Gastrocnemius medialis (tissue), 4 donors: ENCODE measurements at places on chromosomes 11 and 22. TPM values are rescaled to one million over a fixed set of nuclear protein-coding genes. Genes with fewer than 3 reads are reported as not detected.

- DNase-seq = no peak
These were observed 14.9 kb downstream of the XKR3 start for GRCh38 chr22:16810188-16810802.

DNA sequence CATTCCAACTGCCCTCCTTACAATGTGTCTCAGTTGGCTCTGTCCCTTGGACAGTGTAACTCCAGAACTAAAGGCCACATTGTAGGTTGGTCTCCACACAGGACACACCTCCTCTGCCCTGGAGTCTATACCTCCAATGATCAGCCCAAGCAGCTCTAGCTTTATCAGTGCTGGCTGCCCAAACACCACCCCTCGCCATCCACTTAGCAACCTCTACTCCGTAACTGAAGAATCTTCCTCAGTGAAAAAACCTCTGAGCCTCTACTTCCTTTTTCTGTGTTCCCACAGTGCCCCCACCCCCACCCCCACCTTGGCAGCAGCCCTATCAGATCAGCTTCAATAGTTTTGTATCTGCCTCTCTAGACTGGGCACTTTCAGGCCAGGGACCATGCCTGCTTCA is 33.4 kb downstream of the SERPINH1 start:
- DNase-seq = no peak

Gene FANCF
- total RNA-seq = 0.73 TPM

- DNase-seq = no peak
These were observed 11.5 kb downstream of the CTTN start for GRCh38 chr11:70409871-70410270.

Gene SMTNL1
- 52.7 TPM for total RNA-seq

- DNase-seq = no peak
These were observed 72.1 kb upstream of the CD82 start for GRCh38 chr11:44493383-44493782.

- no peak for DNase-seq
These were observed 18.8 kb downstream of the ADORA2A start for GRCh38 chr22:24446260-24446611.

- DNase-seq = no peak
These were observed 244.0 kb downstream of the CASP12 start for GRCh38 chr11:104654181-104654813.

DNA sequence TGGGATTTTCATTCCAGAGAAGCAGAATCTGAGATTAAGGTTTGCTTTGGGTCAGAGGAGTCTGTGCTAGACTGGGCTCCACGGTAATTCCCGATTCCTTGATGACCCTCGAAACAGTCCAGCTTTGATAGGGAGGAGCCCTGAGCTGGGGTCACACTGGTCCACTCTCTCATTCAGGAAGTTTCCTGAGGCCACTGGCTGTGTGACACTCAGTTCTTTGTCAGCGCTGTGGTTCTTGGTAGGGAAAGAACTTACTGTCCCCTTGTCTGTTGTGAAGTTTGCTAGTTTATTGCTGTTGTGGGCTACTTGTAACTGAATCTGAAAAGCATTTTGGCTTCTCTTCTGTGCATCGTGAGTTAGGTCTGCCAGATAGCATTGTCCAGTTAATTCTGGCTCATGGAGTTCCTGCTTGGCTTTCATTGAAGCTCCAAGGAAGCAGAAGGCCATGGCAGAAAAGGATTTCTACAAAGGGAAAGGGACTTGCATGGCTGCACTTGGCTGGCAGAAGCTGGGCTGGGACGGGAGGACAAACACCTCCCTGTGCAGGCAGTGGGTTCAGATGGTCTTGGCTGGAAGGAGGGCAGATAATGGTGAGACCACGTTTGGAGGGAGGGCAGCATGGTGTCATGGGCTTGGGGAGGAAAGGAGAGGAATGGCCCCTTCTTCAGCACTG is 23.3 kb downstream of the BCR start:
- no peak for DNase-seq

DNA sequence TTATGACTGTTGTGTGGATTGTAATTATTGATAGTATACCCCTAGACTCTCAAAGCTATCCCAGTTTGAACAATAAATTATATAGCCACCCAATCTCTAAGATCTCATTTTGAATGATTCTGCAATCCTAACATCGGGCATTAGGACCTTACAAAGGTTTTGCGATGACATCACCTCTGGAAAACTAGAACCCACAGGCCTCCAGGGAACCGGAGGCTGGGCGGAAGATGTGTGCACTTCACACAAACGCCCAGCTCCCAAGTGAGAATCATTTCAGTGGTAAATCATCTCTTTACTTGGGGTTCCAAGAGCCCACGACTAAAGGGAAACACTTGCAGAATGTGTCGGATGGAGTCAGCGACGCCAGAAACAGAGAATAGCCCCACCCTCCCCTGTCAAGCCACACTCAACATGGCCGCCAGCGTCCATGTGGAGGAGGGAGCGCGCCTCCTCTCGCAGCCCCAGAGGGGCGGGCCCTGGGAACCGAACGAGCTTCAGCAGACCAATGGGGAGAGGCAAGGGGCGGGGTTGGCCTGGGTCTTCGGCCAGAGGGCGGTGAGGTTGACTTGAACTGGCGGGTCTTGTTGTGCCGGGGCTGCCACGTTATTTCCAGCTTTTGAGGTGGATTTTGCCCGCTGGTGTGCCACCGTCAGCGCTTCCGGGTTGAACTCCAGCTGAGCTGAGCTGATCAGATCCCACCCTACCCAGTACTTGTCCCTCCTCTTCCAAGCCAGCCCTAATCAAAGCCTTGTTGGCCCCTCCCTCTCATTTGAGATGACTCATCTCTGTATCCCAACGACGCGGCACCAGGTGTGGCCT is 8.4 kb upstream of the MRPL48 start:
- peak; percentile 98 for DNase-seq

Gene POU2AF2
- 0.36 TPM for total RNA-seq

DNA sequence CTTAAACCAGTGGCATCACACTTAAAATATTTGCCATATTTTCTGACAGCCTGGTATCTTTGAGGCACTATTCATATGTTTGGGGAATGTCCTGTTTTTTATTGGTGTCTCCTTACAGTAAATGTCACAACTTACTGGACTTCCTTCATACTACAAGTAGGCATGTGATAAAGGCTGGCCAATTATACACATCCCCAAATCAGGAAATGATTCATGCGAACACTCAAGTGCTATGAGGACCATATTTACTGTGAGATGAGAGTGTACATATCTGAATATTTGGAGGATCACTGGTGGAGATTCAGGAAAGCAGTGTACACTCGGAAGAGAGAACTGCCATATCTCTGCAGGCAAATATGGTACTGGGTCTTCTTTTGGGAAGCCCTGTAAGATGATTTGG is 913.8 kb upstream of the CHORDC1 start:
- no peak for DNase-seq

Gene BARX2
- total RNA-seq = 4.4 TPM

Gene OR5A1
- total RNA-seq = not detected

DNA sequence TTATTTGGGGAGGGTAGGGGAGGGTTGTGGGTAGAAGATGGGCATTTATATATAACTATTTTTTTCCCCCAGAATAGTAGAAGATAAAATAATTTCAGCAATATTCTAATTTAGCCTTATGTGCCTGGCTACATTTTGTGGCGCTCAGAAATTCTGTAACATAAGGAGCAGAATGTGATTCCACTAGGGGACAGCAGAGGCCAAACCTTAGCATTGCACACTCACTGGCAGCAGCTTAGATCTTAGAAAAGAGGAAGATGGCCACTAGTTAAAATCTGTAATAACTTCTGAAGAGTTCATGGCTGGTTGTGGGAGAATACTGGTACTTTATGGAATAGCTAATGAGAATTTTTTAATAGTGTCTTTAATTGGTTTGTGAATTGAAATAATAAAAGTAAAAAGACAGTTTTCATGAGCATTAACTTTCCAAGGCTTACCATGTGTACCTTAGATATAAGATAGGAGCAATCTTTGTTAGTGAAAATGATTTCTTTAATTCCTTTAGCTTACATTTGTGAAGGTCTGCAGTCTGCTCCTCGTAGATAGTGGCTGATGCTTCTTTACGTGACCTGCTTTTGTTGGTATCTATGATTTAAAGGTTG is 33.1 kb downstream of the DDX10 start:
- no peak for DNase-seq

GRCh38 chr11:45710561-45710960 is 45.1 kb upstream of the CHST1 start:
- DNase-seq = peak; percentile 49

- DNase-seq = no peak
These were observed 86.8 kb upstream of the TP53I11 start for GRCh38 chr11:45037434-45038005.

DNA sequence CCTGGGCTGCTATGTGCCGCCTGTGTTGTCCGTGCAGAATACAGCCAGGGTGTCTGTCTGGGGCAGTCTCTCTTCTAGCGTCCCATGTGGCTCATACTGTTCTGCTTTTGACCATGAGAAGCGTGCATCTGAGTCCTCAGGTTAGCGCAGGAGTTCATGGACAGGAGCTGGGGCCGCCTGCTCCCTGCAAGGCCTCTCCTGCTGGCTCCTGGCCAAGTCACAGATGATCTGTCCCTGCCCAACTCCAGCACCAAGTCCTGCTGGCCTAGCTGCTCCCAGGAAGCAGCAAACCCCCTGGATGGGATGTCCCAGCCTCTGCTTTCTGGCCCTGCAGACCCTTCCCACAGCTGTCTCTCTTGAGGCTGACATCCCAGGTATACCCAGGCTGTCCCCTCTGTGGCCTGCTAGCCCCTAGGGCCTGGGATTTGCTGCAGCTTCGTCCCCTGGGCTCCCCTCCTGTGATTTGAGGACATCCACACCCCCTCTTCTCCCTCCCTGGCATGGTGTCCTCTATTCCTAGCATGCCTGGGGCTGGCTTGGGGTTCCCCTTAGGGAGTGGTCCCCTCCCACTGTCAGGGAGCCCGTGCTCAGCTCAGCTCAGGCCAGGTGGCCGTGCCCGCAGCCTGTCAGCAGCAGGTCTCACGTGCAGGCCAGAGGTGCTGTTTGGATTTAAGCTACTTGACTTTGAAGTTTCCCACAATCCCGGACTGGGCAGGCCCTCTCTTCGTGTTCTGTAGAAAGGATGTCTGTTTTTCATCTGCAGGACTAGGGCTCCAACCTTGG is 17.8 kb downstream of the PRR5 start:
- no peak for DNase-seq

DNA sequence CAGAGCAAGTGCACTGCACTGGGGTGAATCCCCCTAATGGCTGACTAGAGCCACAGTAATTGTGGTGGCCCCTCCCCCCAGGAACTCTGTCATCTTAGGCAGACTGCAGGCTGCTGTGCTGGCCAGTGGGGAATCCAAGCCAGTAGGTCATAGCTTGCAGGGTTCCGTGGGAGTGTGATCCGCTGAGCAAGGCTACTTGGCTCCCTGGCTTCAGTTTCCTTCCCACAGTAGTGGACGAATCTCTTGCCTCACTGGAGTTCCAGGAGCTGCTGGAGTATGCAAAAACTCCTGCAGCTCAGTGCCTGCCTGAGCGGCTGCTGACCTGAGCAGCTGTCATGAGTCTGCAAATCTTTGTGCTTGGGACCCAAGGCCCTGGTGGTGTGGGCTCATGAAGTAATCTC is 13.2 kb downstream of the OOSP3 start:
- DNase-seq = no peak

DNA sequence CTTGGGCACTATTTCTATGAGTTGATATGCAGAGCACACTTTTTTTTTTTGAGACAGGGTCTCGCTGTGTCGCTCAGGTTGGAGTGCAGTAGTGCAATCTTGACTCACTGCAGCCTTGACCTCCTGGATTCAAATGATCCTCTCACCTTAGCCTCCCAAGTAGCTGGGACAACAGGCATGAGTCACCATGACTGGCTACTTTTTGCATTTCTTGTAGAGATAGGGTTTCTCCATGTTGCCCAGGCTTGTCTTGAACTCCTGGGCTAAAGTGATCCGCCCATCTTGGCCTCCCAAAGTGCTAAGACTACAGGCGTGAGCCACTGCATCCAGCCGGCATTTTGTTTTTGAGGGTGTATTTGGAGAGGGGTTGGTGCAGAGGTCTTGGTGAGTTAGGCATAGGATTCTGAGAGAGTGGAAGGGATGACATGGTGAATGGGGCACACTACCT is 29.9 kb upstream of the MTCH2 start:
- no peak for DNase-seq

GRCh38 chr22:39212721-39213376 is 31.9 kb downstream of the PDGFB start:
- DNase-seq = no peak

DNA sequence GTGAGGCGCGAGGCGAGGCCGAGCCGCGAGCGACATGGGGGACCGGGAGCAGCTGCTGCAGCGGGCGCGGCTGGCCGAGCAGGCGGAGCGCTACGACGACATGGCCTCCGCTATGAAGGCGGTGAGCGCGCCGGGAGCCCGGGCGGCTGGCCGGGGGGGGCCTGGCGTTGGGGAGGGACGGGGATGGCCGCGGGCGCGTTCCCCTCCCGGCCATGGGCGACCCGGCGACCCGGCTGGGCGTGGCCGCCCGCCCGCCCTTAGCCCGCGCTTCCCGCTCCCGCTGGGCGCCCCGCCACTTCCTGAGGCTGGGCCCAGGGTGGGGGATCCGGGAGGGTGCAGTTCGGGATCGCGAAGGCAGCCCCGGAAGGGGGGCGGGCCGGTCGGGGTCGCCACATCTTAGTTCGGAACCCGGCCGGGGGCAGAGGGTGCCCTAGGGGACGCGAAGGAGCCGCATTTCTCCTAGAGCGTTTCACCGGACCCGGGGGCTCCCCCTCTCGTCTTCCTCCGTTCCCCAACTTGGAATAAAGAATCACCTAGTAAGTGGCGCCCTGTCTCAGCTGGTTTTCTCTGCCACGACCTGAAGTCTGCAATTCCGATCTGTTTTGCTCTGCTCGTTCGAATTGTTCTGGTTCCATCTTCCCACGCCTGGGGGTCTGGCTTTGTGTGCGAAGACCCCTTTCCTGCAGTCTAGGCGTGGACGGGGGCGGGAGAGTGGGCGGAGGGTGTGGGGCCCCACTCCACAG is 536 bp downstream of the YWHAH start:
- no peak for DNase-seq

Gene ABCC8
- 0.44 TPM for total RNA-seq

- no peak for DNase-seq
These were observed 1520.4 kb downstream of the TBC1D22A start for GRCh38 chr22:48282804-48283203.

Gene CCT8L2
- total RNA-seq = not detected

Gene PRDM11
- total RNA-seq = 5.0 TPM

GRCh38 chr22:27146866-27147633 is 489.7 kb downstream of the MIAT start:
- no peak for DNase-seq

GRCh38 chr11:24594401-24594800 is 97.5 kb downstream of the LUZP2 start:
- no peak for DNase-seq

- no peak for DNase-seq
These were observed 5.8 kb downstream of the OMP start for GRCh38 chr11:77108436-77108835.

- no peak for DNase-seq
These were observed 20.4 kb downstream of the FCHSD2 start for GRCh38 chr11:73121692-73122091.

DNA sequence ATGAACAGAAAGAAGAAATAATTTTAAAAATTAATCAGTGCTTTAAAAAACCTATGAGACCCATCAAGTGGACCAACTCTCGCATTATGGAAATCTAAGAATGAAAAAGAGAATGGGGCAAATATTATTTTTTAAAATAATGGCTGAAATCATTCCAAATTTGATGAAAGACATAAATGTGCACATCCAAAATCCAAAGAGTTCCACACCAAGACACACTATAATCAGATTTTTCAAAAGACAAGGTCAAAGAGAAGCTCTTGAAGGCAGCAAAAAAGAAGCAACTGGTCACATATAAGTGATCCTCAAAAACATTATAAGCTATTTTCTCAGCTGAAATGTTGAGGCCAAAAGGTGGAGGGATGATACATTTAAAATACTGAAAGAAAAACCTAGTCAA is 85.3 kb downstream of the ARHGAP32 start:
- no peak for DNase-seq

Gene LRRC32
- 19.4 TPM for total RNA-seq

Gene MAPK12
- total RNA-seq = 244 TPM

GRCh38 chr11:106959800-106960199 is 58.5 kb downstream of the GUCY1A2 start:
- no peak for DNase-seq
